ENCODE measurements at places on chromosomes 5 and 9.
A peak's percentile ranks its signal among the peaks of the same experiment; 100 is the strongest.

GRCh38 chr5:6029811-6030271 lies 348.5 kb downstream of the MED10 start:
- no peak for DNase-seq

GRCh38 chr5:75964008-75964407 lies 119.2 kb upstream of the SV2C start:
- no peak for DNase-seq

- DNase-seq: no peak
Measured at GRCh38 chr9:132356324-132356924, 1.6 kb upstream of the SETX start.

DNA sequence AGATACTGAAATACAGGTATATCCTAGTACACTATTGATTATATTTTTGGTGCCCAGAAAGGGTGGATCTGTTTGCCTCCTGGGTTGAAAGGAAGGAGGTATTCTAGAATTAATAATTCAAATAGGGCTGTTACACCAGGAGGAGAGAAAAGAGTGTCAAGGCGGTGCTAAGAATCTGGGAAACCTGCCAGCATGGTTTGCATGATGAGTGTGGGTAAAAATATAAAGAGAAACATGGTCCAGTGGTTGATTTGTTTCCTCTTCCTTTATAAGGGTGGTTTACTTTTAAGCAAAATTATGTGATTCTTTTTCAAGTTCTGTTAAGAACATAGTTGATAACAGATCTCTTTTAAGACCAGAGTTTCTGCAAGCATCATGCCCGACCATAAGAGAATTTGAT lies 69.4 kb upstream of the NFIB start:
- DNase-seq: peak; percentile 22

DNA sequence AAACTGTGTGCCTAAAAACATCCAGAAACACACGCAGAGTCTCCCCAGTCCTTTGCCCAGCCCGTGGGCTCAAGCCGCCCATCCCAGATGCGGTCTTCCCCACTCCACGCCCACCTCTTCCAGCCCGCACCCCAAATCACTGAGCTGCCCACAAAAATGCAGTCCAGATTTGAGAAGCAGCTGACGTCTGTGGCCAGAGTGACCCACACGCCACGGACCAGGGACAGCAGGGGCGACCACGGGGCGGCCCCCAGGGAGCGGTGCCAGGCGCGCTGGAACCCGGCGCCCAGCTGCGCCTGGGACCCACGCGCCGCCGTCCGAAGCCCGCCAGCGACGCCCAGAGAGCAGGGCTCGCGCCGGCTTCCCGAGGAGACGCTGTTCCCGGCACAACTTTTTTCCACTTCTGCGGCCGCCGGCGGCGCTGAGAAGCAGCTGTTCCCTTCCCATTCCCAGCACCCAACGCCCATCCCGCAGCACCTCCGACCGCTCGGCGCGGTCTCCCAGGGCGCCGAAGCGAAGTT lies 674 bp downstream of the LHFPL2 start:
- no peak for DNase-seq

DNA sequence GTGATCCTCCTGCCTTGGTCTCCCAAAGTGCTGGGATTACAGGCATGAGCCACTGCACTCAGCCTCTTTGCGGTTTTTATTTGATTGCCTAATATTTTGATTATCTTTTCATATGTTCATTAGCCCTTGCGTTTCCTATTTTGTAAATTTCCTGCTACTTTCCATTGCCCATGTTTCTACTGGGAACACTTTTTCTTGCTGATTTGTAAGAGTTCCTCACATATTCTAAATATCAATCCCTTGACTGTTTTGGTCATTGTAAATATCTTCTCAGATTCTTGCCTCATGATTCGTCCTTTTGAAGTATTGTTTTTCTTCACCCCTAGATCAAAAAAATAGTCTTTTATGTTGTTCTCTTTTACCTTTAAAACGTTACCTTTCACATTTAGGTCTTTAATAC lies 37.9 kb upstream of the TTC1 start:
- no peak for DNase-seq

DNA sequence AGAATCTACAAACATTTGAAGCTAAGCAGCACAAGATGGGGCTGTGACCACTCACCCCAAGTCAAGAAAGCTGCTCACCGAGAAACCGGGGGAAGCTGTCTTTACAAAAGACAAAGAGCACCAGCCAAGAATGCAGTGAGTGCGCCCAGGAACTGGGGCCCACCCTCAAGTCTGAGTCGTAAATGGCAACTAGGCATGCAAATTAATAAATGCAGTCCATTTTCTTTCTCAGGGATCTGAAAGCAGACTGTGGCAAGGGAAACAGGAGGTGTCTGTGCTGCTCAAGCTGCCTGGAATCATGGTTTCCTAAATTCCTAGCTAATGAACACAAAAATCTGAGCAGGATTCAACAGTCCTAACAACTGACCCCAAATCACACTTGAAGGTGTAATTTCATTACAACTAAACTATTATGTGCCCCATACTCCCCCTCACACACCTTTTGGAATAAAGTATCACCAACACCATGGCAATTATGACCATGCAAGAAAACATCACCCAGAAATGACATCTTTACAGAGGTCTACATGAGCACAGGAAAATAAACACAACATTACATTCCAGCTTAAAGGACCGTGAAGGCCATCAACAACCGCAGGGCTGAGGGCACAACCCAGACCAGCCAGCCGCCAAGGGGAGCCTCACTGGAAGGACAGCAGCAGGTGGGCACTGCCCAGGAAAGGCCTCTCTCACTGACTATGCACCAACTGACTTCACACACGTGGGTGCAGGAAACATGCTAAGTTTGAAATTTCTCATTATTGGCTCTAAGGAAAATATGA lies 17.6 kb downstream of the NSUN2 start:
- DNase-seq: no peak

- DNase-seq: no peak
Measured at GRCh38 chr9:17453751-17454150, 125.1 kb upstream of the SH3GL2 start.

DNA sequence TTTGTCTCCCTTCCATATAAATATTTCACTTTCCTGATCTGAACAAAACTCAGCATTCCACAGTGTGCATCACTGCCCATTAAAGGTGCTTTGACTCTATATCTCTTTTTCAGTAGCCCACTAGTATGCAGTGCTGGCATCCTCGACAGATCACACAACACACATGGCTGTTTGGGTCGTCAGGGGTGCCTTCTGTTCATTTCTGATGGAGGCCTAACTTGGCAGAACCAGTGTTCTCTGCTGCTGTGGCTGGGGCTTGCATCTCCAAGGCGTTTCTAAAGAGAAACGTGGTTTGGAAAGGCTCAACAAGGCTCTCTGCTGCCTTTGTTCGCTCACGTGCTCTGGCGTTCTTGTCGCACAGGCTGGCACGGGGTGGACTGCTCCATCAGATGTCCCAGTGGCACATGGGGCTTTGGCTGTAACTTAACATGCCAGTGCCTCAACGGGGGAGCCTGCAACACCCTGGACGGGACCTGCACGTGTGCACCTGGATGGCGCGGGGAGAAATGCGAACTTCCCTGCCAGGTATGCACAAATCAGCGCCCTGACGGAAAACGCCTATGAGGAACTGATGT lies 97.7 kb upstream of the PRRC1 start:
- no peak for DNase-seq

GRCh38 chr5:149802008-149802680 lies 72.0 kb downstream of the PPARGC1B start:
- DNase-seq: no peak

DNA sequence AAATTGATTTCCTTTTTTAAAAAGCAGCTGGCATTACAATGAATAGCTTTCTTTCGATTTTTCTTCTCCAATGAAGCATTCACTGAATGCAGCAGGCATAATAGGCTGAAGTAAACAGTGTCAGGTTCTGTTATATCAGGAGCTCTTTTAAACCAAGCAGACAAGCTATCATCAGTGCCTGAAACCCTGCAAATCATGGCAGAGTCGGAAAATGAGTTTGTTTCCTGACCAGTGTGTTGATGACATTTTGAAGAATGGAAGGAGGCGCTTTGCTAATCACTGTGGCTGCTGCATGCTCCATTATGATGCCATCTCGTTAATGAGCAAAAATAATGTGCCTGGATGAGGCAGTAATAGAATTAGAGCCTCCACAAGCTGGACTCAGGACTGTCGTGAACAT lies 284.5 kb downstream of the ZNF608 start:
- DNase-seq: no peak

GRCh38 chr5:132770476-132771159 lies 6.4 kb downstream of the SEPTIN8 start:
- DNase-seq: no peak

- no peak for DNase-seq
Measured at GRCh38 chr9:136220017-136220729, 15.2 kb upstream of the LHX3 start.

DNA sequence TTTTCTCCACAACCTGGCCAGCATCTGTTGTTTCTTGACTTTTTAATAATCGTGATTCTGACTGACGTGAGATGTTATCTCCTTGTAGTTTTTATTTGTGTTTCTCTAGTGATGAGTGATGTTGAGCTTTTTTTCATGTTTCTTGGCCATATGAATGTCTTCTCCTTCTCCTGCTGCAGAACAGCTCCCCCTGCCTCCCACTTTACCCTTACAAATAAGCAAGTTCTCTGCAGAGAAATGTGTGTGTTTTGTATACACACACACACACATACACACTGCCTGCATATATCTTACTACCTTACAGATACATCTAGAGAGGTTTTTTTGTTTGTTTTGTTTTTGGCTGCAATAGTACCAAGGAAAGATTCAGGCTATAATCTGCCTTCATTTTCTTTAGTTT lies 88.7 kb upstream of the PHF24 start:
- no peak for DNase-seq

DNA sequence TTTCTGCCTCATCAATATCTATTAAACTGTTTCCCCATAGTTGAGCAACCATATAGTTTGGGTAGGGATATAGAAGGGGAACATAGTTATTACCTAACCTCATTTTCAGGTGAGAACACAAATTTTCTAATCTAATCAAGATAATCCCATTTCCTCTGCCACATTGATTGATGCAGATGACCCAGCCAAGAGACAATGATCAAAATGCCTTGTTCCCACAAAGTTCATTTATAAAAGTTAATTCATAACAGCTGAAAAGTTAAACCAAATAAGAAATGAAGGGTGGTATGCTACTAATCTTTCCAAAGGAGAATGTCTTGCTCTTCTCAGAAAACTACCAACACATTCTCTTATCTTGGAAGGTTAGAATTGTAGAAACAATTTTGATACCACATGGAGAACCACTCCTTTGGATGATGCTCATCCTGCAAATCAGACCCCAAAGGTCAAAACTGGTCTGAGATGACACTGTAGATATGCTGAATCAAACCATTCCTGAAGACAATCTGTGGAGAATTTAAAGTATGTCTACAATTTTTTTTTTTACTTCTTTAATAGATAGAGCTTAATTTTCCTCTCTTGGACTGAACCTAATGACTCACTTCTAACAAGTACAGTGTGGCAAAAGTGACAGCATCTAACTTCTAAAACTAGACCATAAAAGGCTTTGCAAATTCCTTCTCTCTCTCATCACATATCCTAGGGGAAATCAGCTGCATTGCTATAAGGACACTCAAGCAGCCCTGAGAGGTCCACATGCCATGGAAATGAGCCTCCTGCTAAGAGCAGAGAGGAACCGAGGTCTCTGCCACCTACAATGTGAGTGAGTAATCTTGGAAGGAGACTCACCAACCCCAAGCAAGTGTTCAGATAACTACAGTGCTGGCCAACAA lies 586.7 kb upstream of the TUSC1 start:
- peak; percentile 30 for DNase-seq

GRCh38 chr5:6384856-6385255 lies 6.5 kb upstream of the MED10 start:
- no peak for DNase-seq

- no peak for DNase-seq
Measured at GRCh38 chr5:102867992-102868662, 113.0 kb downstream of the PAM start.

- DNase-seq: no peak
Measured at GRCh38 chr5:64269164-64269563, 103.5 kb downstream of the RNF180 start.

- DNase-seq: no peak
Measured at GRCh38 chr5:10540036-10540544, 23.8 kb upstream of the ANKRD33B start.

GRCh38 chr9:38332625-38333024 lies 59.9 kb upstream of the ALDH1B1 start:
- no peak for DNase-seq

- no peak for DNase-seq
Measured at GRCh38 chr9:4489919-4490704, at the start of gene SLC1A1. SLC1A1 (plus strand) TSS chr9:4490468; CDS start chr9:4490680, 212 bp downstream.

GRCh38 chr5:176816791-176817347 lies 6.5 kb downstream of the UNC5A start:
- no peak for DNase-seq

- DNase-seq: no peak
Measured at GRCh38 chr5:52077941-52078815, 694.9 kb downstream of the ISL1 start.

DNA sequence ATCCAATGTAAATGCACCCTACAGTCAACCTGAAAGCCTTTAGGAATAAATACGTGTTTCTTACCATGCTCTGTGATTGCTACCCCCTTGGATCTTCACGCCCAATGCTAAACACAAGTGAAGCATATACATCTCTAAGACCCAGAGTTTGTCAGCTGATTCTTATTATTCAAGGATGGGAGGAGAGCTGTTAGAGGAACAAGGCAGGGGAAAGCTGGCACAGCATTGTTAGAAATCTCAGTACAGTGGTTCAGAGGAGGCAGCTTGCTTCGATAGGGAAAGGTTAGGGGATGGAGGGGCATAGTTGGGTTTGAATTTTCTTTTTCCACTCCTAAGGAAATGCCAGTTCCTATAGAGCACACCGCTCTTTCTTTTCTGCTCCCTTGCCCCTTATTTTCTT lies 16.7 kb upstream of the TAF11L2 start:
- peak; percentile 13 for DNase-seq

DNA sequence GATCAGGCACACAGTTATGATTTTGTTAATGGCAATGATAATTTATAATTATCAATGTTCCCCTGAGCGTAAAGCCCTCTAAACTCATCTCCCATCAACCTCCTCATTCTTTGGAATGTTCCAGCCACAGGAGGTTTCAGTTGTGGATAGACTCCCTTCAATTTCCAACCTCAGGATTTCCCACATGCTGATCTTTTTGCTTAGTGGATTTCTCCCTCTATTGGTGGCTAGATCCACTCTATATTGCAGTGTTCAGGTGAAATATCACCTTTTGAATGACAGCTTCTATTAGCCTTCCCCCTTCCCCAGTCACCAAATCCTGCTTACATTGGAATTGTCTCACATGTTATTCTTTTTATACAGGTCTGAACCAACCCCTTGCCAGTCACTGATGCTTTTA lies 113.9 kb downstream of the CDH10 start:
- no peak for DNase-seq

DNA sequence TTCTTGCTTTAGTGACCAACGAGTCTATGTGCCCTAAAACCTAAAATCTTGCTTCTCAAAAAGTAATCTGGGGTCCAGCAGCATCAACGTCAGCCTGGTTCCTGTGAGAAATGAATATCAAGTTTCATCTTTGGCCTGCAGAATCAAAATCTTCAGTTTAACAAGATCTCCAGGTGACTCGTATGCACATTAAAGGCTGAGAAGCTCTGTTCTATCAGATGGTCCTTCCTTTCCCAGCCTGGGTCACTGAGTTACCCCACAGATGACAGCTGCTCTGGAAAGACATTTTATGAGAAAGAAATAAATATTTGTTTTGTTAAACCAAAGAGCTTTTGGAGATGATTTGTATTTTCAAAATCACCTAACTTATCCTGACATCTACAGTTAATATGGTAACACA lies 75.8 kb downstream of the ADAMTSL1 start:
- no peak for DNase-seq

Measured in retinal pigment epithelial cell (primary cell).